ENCODE measurements at places on chromosomes 11 and 22.

GRCh38 chr11:34910817-34911216 is 5.4 kb downstream of the APIP start:
- H3K36me3 ChIP-seq: no peaks in the 10 kb centered on the region
- H3K27ac ChIP-seq: no peak overlapping the region
- DNase-seq: no peak
- peaks cover 20% of the 10 kb centered on the region for H3K4me1 ChIP-seq
- H3K4me3 ChIP-seq: no peak overlapping the region
- H3K27me3 ChIP-seq: no peaks in the 10 kb centered on the region

- H3K36me3 ChIP-seq: no peaks in the 10 kb centered on the region
- H3K27ac ChIP-seq: no peak overlapping the region
- no peaks in the 10 kb centered on the region for H3K4me1 ChIP-seq
- no peaks in the 10 kb centered on the region for H3K27me3 ChIP-seq
- H3K4me3 ChIP-seq: no peak overlapping the region
These were observed 10.9 kb downstream of the TST start for GRCh38 chr22:37008365-37008764.

DNA sequence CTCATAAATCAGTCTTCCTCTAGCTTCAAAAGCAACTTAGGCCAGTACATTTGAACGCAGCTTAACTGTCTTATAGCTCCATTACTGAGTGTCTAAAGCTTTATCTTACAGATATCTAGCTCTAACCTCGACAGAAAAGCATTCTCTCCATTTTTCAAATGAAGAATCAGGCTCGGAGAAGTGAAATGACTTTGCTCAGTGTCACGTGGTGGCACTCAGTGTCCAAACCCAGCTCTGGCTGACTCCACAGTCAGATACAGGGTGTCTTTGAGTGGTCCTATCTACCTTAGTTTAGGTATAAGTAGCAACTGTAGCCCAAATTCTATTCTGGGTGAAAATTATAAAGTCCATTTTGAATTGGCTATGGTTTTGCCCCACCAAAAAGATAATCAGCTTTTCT is 38.7 kb upstream of the CHST1 start:
- no peak overlapping the region for H3K27ac ChIP-seq
- H3K4me3 ChIP-seq: no peak overlapping the region
- no peaks in the 10 kb centered on the region for H3K27me3 ChIP-seq
- H3K4me1 ChIP-seq: no peaks in the 10 kb centered on the region
- DNase-seq: no peak

DNA sequence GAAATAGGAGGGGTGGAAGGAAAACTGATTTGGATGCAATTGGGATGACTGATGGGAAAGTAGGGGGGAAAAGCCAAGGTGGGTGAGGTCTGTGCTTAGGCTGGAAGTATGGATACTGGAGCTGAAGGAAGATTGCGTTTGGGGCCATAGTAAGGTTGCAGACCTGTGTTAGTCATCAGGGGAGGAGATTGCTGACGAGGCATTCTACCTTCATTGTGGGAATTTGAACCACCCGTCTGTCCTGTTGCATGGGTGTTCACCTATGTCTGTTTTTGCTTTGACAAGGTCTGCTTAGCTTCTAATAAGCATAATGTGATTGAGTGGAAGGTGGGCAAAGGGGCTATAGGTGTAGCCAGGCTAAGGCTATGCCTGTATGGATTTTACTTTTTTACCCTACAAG is 323.8 kb downstream of the BLID start:
- H3K36me3 ChIP-seq: no peaks in the 10 kb centered on the region
- H3K27me3 ChIP-seq: no peaks in the 10 kb centered on the region
- no peak overlapping the region for H3K27ac ChIP-seq
- no peak for DNase-seq
- H3K4me3 ChIP-seq: no peak overlapping the region

GRCh38 chr11:119205080-119205479 is 1.1 kb upstream of the CBL start:
- peaks cover 30% of the 10 kb centered on the region for H3K4me1 ChIP-seq
- DNase-seq: no peak
- no peak overlapping the region for H3K27ac ChIP-seq
- no peak overlapping the region for H3K4me3 ChIP-seq
- no peaks in the 10 kb centered on the region for H3K36me3 ChIP-seq

DNA sequence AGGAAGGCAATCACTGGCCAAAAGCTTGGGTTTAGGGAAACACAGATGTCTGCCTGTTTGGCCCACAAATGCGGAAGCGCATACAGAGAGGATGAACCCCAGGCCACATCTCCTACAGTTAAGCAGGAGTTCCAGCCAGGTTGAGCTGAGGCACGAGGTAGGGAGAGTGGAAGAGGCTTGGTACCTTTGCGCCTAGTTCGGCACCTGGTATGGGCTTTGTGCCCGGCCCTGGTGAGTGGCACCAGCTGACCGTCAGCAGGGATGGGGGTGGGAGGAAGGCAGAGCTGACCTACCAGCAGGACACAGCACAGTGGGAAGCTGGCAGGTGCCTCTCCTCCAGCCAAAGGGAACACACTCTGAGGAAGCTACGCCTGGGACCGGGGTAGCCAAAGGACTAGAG is 57.6 kb downstream of the KCNC1 start:
- peaks cover 4% of the 10 kb centered on the region for H3K36me3 ChIP-seq
- H3K27me3 ChIP-seq: no peaks in the 10 kb centered on the region
- H3K4me1 ChIP-seq: no peaks in the 10 kb centered on the region
- no peak overlapping the region for H3K4me3 ChIP-seq

GRCh38 chr11:68960294-68961071 is 20.3 kb downstream of the MRGPRD start:
- no peak overlapping the region for H3K4me3 ChIP-seq
- DNase-seq: no peak

GRCh38 chr22:35634015-35634414 is 14.2 kb upstream of the APOL6 start:
- H3K4me3 ChIP-seq: no peak overlapping the region
- H3K27ac ChIP-seq: no peak overlapping the region
- no peaks in the 10 kb centered on the region for H3K4me1 ChIP-seq
- no peaks in the 10 kb centered on the region for H3K36me3 ChIP-seq
- DNase-seq: no peak

GRCh38 chr11:69943066-69943465 is 123.8 kb upstream of the FGF3 start:
- no peaks in the 10 kb centered on the region for H3K36me3 ChIP-seq
- no peaks in the 10 kb centered on the region for H3K4me1 ChIP-seq
- no peak for DNase-seq
- H3K27ac ChIP-seq: no peak overlapping the region
- H3K27me3 ChIP-seq: peaks cover 4% of the 10 kb centered on the region
- no peak overlapping the region for H3K4me3 ChIP-seq

DNA sequence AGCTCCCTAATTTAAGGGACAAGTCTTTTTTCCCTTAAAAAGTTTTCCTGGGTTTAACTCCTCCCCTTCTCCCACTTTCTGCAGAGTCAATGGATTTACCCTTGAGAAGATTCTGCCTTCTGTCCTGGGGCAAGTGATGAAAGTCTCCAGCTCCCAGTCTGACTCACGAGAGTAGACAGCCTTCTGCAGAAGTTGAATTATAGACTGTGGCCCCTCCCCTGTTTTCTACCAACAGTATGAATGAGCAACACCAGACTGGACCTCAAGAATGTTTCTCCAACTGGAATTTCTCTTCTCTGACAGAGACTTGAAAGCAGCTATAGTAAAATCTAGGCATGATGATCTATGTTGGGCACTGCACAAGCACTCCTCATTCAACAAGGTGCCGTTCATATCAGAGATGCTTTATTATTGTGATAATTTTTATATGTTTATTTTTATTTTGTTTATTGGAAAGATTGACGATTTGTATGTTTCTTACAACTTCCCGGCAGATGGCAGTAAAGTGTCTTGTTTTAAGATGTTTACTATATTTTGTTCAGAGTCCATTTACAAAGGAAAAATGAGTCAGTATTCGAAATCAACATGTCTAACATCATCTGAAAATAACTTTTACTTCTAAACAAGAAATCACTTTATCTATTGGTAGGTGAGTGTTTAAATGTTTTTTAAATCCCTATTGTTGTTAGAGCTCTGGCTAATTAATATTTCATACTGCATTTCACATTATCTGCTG is 56.6 kb downstream of the LMO2 start:
- H3K4me1 ChIP-seq: no peaks in the 10 kb centered on the region
- DNase-seq: no peak
- H3K27ac ChIP-seq: no peak overlapping the region
- no peak overlapping the region for H3K4me3 ChIP-seq

- DNase-seq: no peak
- no peaks in the 10 kb centered on the region for H3K36me3 ChIP-seq
- no peaks in the 10 kb centered on the region for H3K27me3 ChIP-seq
- H3K4me1 ChIP-seq: no peaks in the 10 kb centered on the region
- no peak overlapping the region for H3K27ac ChIP-seq
- no peak overlapping the region for H3K4me3 ChIP-seq
These were observed 26.2 kb upstream of the ME3 start for GRCh38 chr11:86698639-86699038.

GRCh38 chr11:2892215-2892966 is 6.8 kb upstream of the CDKN1C start:
- H3K36me3 ChIP-seq: no peaks in the 10 kb centered on the region
- peak overlapping the region; percentile 63 for H3K4me3 ChIP-seq
- H3K27ac ChIP-seq: peak overlapping the region; percentile 71
- H3K27me3 ChIP-seq: no peaks in the 10 kb centered on the region

- H3K36me3 ChIP-seq: no peaks in the 10 kb centered on the region
- peaks cover 9% of the 10 kb centered on the region for H3K4me1 ChIP-seq
- DNase-seq: peak; percentile 66
These were observed 7.0 kb downstream of the RASSF7 start for GRCh38 chr11:567629-568292.

Measured in CD8-positive, alpha-beta memory T cell (primary cell).